H7 (cell line): ENCODE measurements at places on chromosomes 1 and 21.

GRCh38 chr1:160125746-160126145 is 10.2 kb downstream of the ATP1A2 start:
- no peak for DNase-seq

DNA sequence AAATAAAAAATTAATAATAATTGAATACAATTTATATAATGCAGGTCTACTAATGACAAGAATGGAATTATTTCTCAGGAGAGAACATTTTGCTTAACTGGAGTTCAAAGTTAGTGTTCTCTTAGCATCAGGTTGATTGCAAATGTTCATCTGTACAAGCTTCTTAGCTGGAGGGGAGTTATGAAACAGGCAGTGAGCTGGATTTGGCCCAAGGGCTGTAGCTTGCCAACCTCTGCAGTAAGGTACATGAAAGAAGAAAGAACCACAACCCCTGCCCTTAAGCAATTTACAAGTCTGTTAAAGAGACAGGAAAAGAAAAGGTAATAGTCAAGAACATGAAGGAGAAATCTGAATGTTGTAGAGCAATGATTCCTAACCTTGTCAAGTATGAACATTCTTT is 17.0 kb downstream of the LPGAT1 start:
- DNase-seq: no peak

DNA sequence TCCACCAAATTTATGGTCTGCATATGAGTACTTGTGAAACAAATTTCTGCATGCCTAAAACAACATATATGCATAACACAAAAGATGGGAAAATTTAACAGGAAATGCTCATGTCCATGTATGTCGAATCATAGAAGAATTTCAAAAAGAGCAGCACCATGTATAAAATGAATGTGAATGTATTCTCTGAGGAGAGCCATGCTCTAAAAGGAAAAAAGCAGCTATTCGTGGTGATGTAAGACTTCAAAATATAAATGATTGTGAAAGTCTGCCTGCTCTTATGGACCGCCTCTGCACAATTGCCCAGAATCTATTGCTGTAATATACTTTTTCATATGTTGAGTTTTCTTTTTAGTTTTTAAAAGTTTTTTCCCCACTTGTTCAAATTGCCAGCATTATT is 66.8 kb downstream of the EPB41 start:
- DNase-seq: no peak

DNA sequence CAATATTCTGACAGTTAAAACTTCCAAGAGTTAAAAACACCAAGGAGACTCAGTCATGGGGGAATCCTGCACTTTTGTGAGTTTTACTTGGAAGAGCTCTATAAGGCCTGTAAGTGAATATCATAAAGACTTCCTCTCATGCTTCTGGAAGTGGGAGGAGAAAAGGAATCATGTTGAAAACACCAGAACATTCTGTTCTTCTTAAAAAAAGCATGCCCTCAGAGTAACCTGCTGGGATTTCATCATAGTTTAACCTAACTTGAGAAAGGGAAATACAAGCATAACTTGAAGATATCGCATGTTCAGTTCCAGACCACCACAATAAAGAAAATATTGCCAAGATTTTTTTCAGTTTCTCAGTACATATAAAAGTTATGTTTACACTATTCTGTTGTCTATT is 51.9 kb downstream of the COL11A1 start:
- no peak for DNase-seq

DNA sequence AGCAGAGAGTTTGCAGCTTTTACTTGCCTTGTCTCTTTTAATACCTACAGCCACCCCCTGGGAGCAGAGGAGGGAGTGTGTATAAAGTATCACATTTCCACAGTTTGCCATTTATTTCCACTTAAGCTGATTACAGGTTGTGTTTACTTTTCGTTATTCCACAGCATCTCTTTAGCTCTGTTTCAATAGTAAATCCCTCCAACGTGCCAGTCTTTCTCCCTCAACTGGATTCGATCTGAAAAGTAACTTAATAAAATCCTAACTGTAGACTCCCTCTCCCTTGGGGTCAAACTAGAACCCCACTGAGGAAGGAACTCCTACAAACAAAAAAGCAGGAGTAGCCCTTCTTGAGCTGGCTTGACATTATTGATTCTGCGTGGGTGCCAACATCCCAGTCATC is 3.1 kb upstream of the FCGR2A start:
- no peak for DNase-seq

- DNase-seq: no peak
These were observed 32.8 kb downstream of the LIN9 start for GRCh38 chr1:226276077-226276682.

- no peak for DNase-seq
These were observed 22.7 kb upstream of the ACTL8 start for GRCh38 chr1:17732475-17732874.

GRCh38 chr1:199101635-199102034 is 462.8 kb downstream of the PTPRC start:
- DNase-seq: no peak

DNA sequence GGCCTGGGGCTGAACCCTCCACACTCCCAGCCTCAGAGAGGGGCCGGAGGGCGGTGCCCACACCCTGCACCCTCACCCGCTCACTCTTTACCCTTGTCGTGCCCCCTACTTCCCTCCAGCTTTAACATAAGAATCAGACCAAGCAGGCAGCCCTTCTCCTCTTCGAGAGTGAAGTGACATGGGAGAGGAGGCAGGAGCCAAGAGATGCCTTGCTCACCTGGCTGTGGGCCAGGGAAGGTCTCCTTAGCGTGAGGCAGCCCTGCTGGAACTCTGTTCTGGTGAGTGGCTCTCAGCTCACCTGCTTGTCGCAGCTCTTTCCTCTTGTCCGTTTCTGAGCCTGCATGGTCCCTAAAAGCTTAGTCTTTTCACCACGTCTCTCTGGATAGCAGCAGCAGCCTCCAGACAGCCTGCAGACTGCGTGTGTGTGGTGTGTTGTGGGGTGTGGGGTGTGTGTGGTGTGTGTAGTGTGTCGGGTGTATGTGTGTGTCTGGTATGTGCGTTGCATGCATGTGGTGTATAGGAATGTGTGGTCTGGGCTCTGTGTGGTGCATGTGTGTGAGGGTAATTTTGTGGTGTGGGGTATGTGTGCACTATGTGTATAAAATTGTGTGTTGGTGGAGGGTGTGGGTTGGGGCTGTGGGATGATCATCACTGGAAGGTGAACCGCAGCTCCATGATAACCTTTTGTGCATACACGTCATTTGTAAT is 86.7 kb downstream of the CCDC185 start:
- DNase-seq: peak; percentile 63

- no peak for DNase-seq
These were observed 126.0 kb upstream of the UBE2U start for GRCh38 chr1:64077281-64077940.

DNA sequence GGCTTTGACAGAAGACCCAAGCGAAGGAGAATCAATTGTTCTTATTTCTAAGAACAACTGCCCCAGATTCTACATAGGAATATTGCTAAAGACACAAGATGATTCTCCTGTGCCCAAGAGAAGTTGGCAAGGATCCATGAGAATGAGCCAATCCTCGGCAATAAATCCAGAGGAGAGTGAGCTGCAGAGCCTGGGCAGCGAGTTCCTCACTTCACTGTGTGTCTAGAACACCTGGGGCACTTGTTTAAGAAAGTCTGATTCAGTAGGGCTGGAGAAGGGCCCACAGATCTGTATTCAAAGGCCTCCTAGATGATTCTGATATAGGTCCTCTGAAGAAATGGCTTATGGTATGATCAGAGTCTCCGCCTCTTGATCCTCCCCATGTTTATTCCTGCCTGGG is 31.8 kb downstream of the GADD45A start:
- no peak for DNase-seq

GRCh38 chr1:25821630-25822091 is 1.9 kb downstream of the MTFR1L start:
- no peak for DNase-seq

- DNase-seq: peak; percentile 96
These were observed 521 bp upstream of the NADK start for GRCh38 chr1:1778663-1779319.

DNA sequence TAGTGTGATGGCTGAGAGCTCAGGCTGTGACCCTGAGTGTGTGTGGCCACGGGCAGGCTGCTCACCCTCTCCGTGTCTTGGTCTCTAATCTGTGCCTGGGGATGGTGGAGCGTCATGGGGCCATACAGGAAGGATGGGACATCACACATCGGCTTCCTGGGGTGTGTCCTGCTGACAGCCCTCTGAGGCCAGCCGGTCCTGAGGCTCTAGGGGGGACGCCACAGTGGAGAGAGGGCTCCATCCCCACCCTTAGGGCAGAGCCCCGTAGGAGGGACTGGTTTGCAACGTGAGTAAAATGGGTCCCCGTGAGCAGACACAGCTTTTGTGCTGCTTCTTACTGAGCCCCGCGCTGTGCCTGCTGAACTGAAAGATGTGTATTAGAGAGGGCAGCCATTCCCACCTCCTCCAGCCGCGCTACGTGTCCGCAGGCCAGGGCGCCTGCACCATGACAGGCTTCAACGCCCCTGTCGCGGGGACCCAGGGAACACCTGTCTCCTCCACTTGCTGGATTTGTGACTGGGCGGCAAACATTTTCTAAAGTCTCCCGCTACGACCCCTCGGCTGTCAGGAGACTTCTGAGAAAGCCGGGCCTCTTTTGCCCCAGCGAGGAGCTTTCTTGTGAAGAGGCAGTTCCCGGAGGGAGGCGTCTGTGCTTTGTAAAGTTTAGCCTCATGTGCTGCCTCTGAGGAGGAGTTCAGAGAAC is 8.1 kb downstream of the COL18A1 start:
- DNase-seq: no peak

GRCh38 chr1:182142621-182143020 is 81.1 kb upstream of the ZNF648 start:
- DNase-seq: no peak

DNA sequence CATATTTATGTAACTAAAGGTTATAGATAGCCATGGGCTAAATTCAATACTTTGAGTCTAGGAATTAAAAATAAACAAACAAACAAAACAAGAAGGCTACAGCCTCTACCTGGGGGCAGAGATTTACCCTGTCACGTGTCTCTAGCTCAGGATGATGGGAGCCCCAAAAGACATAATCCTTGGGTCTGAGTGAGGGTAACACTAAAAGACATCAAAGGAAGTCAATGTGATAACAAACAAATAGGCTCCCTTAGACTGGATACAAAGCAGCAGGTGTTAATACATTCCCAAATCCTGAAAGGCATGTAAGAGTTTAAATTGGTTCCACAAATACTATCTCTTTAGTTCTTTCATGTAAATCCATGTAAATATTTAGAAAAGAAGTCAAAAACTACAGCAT is 10.7 kb downstream of the MYSM1 start:
- DNase-seq: no peak

DNA sequence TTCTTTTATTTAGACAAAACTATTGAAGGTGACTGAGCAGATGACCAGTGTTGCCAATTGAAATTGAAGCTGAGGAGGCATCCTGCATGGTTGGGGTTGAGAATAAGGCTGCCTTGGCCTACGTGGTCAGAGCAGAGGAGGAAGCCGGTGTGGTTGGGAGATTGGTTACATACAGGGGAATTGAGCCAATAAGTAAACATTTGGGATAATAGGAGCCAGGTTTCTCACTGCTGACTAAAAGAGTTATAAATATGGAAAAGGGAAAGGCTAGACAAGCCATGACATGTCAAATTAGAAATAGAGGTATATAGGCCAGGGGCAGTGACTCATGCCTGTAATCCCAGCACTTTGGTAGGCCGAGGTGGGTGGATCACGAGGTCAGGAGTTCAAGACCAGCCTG is 15.8 kb downstream of the SNX7 start:
- DNase-seq: no peak

DNA sequence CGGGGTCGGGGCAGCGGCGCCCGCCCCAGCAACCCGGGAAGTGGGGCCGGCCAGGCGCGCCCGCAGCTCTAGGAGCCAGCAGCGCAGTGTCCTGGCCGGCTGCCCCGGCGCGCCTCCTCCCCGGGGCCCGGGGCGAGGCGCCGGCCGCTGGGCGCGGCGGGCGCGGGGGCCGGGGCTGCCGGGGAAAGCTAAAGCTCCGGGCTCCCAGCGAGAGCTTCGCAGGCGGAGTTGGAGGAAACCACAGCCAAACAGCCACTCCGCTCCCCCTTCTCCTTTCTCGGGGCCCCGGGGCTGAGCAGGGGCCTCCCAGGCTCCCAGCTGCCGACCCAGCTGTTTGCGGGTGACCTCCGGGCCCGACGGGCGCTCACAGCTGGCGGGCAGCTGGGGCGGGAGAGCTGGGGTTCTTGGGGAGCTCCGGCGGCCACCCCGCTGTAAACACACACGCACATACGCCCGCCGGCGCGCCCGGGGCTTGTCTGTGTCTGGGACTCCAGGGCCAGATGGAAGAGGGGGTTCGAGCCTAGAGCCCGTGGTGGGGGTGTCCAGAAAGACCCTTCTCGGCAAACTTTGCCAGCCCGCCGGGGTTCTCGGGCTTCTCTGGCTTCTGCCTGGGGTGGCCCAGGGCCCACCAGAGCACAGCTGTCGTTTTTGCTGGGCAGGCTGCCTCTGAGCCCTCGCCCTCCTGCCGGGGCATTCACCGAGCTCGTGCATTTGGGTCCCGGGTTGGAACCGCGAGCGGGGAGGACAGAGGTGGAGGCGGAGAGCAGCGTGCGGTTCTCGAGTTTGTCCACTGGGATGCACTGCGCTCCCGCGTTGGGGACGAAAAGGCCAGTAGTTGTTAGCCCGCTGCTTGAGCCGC is 1.5 kb downstream of the AJAP1 start:
- peak; percentile 91 for DNase-seq

- no peak for DNase-seq
These were observed 156.7 kb downstream of the SYT2 start for GRCh38 chr1:202553560-202554038.

DNA sequence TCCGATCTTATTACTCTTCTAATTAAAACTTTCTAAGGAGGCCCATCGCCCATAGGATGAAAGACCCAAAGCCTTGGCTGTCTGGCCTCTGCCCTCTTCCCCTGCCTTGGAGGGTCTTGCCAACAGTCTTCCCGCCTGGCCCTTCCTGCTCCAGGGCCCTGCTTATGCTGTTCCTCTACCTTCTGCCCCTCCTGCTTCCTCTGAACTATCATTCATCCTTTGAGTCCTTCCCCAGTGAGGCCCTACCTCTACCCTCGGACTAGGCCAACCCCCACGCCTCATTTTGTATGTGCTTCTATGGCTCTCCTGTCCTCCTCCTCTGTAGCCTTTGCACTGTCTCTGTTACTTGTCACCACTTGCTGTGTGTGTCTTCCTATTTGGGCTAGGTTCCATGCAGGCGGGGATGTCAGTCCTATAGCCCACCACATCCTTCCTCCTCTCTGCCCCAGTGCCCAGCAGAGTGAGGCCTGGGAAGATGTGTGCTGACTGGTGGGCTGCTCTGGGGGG is 5.4 kb downstream of the RUSC1 start:
- DNase-seq: no peak
